ENCODE measurements at places on chromosomes 16 and 17.

DNA sequence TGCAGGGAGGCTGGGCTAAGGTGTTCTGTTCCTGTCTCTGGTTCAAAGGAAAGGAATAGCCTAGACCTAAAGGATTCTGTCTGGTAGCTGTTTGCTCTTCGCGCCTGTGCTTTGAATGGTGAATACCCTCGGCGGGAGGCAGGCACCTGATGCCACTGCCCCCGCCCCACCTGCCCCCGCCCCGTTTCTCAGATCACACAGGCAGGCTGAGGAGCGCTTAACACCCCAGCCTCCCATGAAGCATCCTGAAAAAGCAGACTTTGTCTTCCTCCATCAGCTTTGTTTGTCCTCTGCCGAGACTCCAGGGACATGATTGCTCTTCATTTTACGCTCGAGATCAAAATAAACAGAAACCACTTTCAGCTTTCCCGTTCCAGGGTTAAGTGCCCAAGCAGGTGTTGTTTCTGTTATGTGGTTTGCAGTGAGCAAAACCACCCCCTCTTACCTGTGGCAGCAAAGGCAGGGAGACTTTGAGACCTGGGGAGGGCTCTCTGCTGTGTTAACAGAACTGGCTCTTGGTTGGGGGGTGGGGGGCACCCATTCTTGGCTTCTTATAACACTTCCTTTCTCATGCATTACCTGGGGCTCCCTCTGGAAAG is 452.1 kb downstream of the WWOX start:
- DNase-seq: no peak

DNA sequence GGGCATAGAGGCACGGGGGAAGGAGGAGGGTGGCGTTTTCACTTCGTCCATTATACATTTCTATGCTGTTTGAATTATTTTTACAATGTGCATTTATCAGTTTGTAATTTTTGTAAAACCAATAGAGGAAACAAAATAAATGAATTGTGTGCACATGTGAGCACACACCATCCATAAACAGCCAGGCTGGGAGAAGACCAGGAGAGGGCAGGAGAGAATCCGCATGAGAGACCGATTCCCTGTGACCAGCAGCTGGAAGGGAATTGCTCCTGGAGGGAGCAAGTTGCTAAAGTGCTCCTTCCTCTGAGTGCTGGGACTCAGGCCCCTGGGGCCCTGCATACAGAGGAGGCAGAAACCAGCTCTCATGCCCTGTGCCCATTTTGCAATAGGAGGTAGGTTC is 126.0 kb downstream of the ABCC12 start:
- DNase-seq: no peak

- DNase-seq: no peak
Measured at GRCh38 chr16:15676506-15676905, 26.5 kb downstream of the NDE1 start.

DNA sequence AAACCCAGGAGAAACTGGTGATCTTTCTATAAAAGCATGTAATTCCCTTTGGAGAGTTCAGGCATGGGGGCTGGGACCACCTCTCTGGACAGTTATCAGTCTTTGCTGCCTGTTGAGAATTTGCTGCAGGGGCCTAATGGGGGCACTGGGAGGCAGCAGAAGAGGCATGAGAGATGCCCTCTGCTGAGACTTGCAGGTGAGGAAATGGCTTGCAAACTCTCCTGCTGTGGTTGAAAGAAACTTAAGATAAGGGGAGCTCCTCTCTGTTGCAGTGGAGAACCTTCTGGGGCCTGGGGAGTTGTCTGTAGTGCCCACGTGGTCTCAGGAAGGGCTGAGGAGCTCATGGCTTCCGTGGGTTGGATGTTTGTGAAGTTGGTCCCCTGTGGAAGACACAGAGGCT is 301.1 kb upstream of the FOXF1 start:
- no peak for DNase-seq

DNA sequence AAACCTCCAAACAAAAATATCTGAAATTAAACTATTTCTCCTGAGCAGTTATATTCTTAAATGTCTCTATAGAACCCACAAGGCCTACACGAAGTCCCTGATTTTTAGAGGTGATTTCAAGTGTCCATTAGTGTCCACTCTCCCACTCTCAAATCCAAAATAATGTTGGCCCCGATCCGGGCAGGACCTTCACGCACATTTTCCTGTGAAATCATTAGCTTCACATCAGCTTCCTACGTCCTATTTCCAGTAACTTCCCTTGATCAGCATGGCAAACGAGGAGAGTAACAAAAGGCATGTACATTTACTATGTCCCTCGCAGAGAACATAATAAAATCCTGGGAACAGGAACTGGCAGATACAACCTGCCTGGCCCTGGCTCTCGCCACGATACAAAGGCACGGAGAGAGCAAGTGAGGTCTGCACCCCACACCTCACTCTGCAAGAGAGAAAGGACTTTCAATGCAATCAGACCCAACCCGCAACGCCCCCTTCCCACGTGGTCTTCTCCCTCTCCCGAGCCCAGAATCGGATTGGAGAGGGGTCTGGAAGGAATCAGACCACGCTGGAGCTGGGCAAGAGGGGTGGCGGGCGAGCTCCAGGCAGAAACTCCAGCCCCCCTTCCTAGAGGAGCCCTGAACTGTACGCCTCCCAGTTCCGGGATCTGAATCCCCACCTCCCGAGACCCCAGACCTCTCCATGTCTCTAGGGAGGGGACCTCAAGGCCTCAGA is 17.5 kb upstream of the C17orf78 start:
- DNase-seq: peak; percentile 28

DNA sequence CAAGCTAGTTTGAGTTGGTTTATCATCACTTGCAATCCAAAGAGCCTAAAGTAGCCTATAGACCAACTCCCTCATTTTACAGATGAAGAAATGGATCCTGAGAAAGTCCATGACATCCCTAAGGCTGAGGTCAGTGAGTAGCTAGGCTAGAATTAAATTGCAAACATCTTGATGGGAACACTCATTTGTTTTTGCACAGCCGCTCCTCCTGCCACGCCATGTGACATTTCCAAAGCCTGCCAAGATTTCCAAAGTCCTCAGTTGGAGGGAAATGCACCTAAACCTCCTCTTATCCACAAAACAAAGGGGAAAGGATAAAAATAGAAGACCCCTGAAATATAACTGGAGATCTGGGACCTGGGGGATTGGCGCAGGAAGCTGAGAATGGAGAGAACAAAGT is 15.0 kb downstream of the TMEM92 start:
- no peak for DNase-seq

- DNase-seq: no peak
Measured at GRCh38 chr17:30414486-30414885, 35.8 kb downstream of the CPD start.

DNA sequence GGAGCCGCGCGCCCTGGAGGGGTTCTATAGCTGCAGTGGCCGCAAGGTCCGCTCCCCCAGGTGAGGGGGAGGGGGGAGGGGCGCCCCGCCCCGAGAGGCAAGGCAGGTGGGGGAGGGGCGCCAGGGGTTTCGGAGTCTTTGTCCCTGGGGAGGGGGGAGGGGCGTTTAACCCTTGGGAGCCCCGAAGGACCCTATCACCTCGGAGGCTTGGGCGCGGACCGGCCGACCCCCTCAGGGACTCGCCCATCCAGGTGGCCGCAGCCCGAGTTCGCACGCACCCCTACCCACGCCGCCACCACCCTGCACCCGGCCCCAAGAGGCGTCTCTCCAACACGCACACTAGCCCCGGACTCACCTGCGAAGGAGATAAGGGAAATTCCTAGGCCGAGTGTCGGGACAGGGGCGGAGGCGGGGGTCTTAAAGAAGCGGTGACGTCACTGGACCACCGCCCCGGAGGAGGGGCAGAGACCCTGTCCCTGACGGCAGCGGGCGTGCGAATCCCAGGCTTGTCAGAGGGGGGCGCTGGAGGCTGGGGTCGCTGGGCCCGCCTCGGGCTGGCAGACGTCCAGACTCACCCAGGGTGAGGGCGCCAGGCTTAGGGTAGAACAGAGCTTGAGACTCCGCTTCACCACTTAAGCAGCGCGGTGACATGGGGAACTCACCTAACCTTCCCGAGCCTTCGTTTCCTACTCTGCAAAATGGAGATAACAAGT is at the start of gene CLDN6:
Gene CLDN6, minus strand, starts transcription at position 390 of the 713 bp plus-strand sequence. CDS start 2,162 bp downstream, outside the sequence.
- peak; percentile 50 for DNase-seq

DNA sequence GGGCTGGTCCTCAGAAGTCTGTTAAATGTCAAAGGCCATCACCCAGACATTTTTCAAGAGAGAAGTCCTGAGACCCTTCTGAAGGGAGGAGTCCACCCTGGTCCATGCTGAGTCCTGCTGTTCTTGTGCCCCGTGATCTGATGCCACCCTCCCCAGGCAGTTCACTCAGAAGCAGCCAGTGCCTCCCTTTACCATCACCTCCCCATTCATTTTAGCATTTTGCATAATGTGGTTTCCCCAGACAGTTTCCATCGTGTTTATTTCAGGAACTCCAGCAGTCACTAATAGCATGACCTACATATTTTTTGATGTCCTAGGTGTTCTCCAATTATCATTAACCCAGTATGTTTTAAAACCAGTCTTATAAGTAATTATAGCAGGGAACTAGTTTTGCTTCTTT is 353.0 kb upstream of the CDH5 start:
- DNase-seq: no peak

DNA sequence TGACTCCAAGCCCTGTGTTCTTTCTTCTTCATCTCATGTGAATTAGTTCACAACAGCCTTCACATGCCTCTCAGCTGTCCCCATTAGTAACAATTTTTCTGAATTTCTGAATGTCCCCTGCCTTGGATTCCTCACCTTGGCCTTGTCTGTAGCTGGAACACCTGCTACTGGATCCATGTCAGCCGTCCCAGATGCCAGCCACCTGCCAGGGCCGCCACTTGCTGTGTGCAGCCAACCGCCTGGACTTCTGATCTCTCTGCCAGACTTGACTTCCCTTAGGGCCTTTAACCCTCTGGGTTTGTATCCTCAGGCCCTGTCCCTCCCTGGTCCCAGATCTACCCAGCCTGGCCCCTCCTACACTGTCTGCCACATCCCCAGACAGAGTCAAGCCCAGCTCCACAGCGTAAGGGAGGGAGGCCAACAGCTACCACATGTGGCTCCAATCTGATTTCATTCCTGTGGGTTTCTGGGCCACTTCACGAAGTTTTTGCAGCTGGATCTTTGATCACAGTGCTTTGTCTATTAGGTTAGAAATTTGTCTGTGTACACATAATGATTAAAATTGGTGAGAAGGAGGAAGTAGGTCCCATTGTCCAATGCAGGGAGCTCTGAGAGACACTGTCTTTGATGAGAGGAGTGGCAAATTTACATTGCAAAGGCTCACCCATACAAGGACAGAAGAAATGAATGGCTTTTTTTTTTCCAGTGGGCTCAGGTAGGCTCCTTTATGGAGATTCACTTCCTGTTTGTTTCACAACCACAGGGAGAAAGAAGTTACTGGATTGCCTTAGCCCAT is 15.3 kb downstream of the MPP2 start:
- DNase-seq: no peak

- no peak for DNase-seq
Measured at GRCh38 chr17:45042346-45043120, 8.9 kb downstream of the DCAKD start.

DNA sequence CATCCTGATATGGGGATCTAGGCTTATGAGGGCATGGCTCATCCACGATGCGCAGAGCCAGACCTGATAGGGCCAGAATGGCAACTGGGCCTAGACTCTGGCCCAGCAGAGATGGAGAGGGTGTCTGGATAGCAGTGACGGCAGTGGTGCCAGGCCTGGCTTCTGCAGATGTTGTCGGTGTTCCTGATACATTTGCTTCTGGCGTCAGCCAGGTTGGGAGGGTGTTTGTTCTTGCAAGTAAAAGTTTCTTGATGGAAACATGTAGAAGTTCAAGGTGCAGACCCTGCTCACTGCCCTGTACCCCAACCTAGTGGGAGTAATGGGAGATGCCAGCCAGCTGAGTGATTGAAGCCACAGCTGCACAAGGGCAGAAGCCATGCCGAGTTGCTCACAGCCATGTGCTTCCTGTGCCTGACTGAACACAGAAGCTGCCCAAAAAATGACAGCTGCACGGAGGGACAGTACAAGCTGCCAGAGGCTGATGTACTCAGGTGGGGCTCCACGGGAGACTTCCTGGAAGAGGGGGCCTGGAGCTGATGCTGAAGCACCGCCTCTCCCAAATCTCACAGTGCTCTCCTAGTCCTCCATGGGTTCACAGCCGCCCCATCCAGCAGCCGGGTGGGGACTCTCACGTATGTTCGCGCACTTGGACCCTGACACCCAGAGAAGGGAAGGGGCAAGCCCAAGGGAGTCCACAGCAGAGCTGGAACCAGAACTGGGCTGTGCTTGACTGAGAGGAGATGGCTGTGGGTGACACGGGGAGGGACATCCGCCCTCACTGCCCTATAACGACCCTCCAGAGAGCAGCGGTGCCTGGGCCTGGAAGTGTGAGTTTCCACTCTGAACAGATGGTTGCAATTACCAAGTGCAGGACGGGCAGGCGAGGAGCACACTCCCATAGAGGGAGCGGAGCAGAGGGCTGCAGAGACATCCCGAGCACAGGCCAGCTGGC is 78.7 kb downstream of the N4BP1 start:
- no peak for DNase-seq

DNA sequence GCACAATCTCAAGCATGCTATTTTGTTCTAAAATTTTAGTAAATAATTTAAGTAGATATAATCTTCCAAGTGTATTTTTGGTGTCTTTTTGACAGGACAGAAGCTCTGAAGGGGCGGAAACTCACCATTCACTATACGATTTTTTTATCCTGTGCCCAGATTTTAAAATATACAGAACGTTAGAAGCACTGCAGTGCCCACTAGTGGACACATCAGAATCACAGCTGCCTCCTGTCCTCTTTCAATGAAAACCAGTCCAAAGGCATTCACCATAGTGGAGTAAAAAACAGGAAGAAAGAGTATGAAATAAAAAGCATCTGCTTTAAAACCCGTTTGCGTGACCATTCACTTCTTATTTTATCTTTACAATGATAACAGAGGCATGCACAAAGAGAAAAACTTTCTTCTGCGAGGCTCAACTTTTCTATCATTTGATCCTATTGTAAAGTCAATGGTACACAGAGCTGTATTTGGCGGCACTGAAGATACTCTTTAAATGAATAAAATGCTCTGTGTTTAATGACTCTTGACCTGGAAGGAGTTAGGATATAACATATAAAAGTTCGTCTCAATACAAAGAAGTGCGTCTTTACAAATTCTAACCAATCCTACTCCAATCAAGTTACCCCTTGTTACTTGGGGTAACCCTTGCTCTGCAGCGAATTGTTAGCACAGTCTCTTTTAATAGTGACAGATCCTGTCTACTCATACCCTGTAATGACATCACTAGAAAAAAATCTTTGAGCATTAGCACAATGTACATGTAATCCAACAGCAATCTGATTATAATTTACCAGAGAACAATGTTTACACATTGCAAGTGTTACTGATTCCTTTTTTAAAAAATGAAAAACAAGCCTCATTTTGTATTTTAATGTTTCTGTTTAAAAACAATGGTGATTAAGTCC is 339.8 kb upstream of the PSMD7 start:
- peak; percentile 60 for DNase-seq

- no peak for DNase-seq
Measured at GRCh38 chr16:52584354-52585320, 37.7 kb upstream of the TOX3 start.

GRCh38 chr17:59707971-59708430 is 547 bp downstream of the VMP1 start:
- DNase-seq: peak; percentile 40
